T-helper 17 cell (primary cell): ENCODE measurements at places on chromosomes 1 and 21.

DNA sequence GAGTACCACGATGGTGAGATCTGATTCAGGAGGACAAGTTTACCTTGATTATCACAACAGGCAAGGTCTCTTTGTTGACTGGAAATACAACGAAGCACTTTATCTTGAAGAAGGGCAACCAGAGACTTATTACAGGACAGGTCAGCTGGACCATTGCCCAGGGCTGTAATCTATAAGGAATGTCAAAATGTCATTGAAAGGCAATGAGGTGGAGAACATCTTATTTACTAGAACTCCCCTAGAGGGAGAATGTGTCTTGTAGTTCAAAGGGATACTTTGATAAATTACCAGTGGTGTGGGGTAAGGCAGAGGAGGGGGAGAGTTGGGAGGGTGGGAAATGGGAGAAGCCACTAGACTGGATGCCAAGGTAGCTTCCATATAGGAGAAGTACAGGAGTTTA is 212.3 kb downstream of the NCAM2 start:
- DNase-seq = no peak

- no peak for DNase-seq
These were observed 74.1 kb upstream of the IRF2BP2 start for GRCh38 chr1:234683861-234684632.

GRCh38 chr1:39422614-39423013 is 68.8 kb upstream of the BMP8A start:
- DNase-seq = no peak

DNA sequence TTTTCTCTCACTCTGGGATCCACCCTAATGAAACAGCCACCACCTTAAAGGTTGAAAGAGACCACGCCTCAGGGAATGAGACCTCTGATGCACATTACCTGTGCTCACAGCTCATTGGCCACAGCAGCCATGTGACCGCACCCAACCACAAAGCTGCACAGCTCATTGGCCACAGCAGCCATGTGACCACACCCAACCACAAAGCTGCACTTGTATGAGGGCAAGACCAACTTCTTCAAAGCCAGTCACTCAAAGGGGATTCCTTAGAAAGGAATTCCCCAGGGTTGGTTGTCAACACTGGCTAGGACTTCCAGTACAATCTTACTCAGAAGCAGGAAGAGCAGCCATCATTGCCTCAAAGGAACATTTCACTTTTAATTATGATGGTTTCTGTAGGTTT is 43.6 kb upstream of the PDE9A start:
- no peak for DNase-seq

GRCh38 chr1:53557369-53557768 is 98.2 kb downstream of the DMRTB1 start:
- no peak for DNase-seq

DNA sequence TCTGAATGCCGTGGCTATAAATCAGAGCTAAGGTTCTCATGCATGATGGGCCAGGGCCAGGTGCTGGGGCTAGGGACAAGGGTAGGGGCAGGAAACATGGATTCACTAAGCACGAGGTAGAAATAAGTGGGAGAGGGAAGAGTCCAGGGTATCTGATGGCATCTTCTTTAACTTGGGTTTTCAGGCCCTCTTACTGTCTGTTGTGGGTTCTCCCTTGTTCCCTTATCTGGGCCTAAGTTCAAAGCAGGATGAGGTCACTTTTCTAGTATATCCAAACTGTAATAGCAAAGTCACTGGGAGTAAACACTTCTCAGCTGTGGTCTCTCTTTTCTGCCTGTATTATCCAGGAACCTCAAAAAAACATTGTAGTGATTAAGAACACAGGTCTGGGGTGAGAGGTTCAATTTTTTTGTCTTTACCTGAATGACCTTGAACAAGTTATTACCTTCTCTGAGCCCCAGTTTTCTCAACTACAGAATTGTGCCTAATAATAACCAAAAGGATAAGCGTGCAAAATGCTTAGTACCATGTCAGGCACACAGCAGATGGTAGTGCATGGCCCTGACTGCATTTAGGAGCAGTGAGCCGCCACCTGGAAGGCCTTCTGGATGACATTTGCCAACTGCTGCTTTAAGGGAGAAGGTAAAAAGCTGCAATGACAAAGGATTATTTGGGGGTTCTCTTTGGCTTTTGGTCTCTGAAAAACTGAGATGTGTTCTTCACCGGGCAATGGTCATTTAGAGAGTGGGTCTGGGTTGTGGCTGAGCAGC is 53.6 kb upstream of the A3GALT2 start:
- no peak for DNase-seq

DNA sequence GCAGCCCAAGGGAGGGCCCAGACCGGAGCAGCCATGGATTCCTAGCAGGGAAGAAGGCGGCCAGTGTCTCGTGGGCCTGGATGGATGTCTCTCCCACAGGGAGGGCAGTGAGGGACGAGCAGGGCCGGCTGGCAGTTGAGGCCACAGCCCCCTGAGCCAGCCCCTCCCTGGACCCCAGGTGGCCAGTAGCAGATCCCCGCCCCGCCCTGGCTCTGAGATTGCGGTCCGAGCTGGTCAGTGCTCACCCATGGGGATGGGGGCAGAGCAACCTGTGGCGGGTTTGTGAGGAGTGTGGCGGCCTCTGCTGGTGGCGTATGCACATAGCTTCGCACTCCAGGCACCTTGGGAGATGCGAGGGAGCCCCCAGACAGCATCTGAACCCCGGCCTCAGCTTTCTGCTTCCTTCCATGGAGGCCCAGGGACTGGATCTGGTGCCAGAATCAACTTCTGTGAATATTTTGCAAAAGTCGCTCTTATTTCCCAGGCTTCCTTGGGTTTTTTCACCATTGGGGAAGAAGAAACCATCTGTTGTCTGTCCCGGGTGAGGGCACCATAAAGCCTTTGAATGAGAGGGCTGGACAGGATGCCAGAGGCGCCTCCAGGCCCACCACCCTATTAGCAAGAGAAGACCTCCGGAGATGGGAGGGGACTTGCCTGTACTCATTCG is 8.4 kb upstream of the KCNN3 start:
- DNase-seq = peak; percentile 47

- no peak for DNase-seq
These were observed 51.5 kb downstream of the PTPRF start for GRCh38 chr1:43582162-43582566.

- DNase-seq = no peak
These were observed 38.6 kb downstream of the NSL1 start for GRCh38 chr1:212752934-212753497.

DNA sequence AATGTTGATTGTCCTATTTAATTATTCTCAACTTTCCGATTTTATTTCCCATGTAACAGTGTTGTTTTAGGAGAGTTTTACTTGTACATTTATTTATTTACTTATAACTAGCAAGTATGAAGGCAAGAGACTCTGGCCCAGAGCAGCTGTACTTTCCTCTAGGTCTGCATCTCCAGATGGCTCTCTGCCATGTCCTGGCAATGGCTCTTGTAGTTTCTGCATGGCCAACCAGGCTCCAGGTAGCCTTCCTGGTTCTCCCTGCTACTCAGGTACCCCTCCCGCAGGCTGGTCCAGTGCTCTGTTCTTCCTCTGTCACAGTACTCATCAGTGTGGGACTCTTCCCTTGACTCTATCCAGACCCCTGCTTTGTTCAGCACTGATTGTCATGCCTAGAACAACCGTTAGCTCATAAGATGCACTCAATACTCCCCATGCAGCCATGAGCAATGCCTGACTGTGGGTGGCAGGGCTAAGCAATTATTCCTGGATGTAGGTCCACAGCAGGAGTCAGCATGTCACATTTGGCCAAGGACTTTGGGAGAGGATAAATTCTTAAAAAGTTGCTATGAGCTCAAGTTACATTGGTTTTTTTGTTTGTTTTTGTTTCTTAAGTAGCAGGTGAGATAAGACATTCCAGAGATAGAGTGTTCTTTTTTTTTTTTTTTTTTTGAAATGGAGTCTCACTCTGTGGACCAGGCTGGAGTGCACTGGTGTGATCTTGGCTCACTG is 10.9 kb upstream of the IL20 start:
- no peak for DNase-seq

DNA sequence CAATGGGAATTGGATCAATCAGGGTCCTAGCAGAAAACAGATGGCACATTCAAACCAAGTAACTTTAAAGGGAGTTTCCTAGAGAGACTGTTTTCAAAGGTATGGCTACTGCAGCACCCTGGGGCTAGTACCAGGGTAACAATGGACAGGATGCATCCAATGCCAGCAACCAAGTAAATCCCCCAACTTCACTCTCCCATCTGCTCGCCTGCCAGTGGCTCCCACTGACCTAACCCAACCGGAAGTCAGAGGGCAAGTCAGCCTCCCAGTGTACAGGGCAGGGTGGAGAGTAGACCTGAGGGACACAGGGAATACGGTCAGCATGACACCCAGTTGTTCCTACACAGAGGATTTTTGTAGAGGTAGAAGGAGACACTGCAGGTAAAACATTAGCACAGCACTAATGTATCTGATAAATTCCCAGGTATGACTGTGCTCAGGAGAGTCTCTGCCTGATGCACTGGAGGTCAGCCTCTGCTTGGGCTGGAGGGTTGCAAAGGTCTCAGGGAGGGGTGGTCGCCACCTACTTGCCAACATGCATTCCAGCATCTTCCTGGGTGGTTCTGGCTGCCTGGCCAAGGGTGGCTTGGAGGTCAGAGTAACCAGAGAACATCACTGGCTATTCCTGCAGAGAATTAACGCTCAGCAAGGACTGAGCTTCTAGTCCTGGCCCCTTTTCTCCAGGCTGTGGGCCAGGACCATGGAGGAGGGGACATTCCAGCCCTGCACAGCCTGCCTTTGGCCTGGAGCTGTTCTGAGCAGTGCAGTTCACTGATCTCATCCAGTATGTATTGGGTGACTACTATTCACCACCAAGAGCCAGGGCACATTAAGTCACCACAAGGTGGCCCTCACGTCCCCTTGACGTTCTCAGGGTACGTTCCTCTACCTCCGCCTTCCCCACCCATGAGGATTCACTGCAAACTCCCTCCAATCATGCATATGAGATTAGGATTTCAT is 5.1 kb upstream of the GJA4 start:
- no peak for DNase-seq

DNA sequence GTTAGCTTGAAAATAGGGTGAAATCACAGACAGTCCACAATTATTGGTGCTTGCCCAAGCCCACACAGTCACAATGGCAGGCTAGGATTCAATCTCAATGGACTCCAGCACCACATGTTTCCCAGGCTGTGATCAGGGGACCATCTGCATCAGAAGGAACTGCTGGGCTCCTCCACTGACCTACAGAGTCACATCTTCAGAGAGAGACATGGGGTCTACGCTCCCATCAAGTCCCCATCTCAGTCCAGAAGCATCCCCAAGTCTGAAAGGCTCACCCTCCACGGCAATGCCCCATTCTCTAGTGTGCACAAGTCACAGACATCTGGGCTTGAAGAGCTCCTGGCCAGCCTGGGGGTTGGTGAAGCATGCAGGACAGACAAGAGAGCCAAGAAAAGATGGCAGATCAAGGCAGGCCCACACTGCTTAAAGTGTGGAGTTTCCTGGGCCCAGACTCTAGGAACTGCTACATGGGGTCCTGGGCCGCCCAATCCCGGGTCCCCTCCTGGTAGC is 262.5 kb downstream of the NPHP4 start:
- no peak for DNase-seq

DNA sequence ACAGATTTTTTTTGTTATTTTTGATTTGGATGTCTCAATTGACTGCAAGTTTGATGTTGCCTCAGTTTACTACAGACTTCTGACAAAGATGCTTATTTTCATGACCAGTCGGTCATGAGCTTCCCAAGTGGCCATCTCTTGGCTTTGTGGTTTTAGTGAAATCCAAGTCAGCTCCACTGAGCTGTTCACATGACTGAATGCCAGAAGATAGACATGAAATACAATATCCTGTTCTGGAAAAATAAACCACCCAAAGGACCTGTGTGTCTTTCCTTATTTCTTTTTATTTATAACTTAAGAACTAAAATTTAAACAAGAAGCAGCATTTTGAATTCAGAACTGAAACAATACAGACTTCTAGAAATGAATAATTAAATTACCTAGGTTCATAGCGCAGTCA is 89.3 kb downstream of the HMCN1 start:
- DNase-seq = no peak

DNA sequence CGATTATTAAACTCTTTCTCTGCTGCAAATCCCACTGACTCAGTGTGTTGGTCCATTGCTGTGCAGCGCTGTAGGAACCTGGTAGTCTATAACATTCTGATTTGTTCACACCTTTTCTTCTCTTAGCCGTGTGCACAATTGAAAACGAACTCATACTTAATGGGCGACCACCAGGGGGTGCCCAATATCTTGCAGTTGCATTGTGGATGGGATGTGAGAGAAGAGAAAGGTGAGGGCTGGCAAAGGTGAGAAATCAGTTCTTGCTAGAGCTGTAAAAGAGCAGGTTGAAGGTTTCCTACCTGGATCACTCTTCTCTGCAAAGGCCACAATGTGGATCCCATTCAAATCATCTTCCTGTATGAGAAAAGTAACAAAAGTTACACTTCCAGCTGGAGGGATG is 51.0 kb downstream of the CASQ2 start:
- no peak for DNase-seq

DNA sequence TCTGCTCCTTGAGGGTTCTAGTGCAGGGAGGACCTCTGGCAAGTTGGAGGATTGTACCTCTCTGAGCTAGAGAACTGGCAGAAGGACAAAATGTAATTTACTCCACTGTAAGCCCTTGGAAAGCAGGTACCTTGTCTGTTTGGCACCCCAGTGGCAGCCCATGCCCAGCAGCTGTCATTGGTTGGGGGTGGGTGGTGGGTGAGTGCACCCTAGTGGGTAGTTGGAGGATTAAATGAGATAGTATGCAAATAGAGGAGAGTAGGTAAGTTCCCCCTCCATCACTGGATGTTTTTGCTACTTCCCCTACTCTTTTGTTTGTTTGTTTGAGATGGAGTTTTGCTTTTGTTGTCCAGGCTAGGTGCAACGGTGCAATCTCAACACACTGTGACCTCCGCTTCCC is 69.8 kb downstream of the RYR2 start:
- DNase-seq = no peak

DNA sequence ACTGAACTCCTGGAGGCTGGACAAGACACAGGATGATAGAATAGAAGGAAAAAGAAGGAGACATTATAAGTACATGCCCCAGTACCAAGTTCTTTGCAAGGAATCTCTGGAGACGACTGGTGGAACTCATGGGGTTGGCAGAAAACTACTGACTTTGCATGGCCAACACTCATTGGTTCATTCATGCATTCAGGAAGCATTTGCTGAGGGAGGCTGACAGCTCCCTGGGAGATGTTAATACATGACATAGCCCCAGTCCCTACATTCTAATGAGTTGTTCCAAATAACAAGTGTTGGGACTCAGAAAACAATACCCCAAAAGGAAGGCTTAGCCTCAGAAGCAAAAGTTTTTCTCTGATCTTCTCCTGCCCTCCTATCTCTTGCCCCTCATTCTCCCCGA is 172.8 kb upstream of the IRF2BP2 start:
- DNase-seq = no peak
